ENCODE measurements at places on chromosomes 6 and 20. TPM values are rescaled to one million over a fixed set of nuclear protein-coding genes. Genes with fewer than 3 reads are reported as not detected.

FAM217A gene
- polyA plus RNA-seq = 0.03 TPM

C20orf202 gene
- not detected for polyA plus RNA-seq

ZC3H12D gene
- polyA plus RNA-seq = 8.3 TPM

MAFB gene
- 6.5 TPM for polyA plus RNA-seq

CMTR1 gene
- polyA plus RNA-seq = 4.2 TPM

CLDN20 gene
- polyA plus RNA-seq = not detected

VIP gene
- not detected for polyA plus RNA-seq

TCP11 gene
- not detected for polyA plus RNA-seq

RNF146 gene
- polyA plus RNA-seq = 29.4 TPM

HDGFL1 gene
- not detected for polyA plus RNA-seq

APCDD1L gene
- polyA plus RNA-seq = not detected

SNX21 gene
- polyA plus RNA-seq = 15.2 TPM
